RWPE2 (cell line): ENCODE measurements at places on chromosomes 2 and 18.

DNA sequence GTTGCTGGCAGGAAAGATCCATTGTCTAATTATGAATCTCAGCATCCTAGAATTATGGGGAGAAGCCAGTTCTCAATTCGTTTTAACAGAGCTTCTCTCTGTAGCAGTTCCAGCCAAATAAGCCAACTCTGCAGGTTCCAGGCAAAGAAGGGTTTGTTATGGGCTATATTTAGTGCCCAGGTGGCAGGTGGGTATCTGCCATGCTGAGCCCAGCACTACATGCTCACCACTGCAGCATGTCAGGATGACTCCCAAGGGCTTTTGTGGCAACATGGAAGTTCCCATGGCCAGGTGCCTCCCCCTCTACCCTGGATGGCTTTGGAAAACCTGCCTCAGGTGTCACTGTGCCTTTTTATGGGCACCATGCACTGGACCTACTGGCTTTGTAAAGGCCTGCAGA is 137.7 kb upstream of the MSH6 start:
- DNase-seq, result no peak

GRCh38 chr2:239459056-239459455 is 58.2 kb upstream of the HDAC4 start:
- no peak for DNase-seq

DNA sequence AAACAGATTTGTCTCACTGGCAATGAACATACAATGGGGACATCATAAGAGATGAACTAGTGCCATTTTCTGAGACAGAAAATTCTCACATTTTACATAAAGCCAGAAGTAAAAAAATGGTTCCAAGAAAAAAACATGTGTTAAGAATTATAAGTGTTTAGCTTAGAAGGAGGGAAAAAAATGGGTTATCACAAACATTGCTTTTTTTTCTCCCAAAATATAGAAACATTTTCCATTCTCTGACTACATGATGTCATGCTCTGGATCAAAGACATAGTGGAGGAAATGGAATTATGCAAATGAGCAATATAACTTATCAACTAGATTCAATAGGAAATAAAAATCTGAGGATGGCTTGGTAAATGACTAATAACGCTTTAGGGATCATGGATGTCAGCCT is 49.8 kb downstream of the SPATS2L start:
- DNase-seq, result no peak

DNA sequence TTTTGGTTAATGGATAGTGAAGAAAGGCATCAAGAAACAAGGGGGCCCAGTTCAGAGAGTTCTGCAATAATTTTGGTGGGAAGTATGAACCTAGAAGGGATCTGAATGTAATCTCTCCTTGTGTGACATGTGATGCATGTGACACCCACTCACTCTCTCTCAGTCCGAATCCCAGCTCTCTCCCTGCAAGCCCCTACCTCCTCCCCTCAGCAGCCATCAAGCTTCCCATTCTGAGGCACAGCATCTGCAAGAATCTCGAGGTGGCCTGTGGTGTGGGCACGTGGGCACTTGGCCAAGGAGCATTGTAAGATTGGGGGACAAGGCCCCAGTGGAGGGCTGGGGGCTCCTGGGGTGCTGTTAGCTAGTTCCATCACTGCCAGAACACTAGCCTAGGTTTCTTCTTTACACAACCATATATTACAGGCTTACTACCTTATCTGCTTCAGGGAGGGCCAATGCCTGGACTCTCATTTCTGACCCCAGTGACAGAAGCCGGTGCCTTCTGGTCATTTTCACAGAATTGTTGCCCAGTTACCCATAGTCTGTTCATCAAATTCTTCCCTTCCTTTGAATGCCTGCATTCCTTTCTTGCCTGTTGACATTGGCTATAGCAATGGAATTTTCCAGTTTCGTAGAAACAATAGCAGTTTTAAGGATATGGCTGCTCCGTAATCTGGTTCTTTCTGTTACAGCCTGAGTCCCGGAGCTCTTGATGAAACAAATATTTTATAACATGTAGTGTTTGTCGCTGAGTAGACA is 13.3 kb upstream of the LCLAT1 start:
- DNase-seq, result no peak

GRCh38 chr2:106113361-106113966 is 80.6 kb downstream of the UXS1 start:
- DNase-seq, result no peak

- DNase-seq, result no peak
Observed at GRCh38 chr2:23567161-23567756, 182.3 kb downstream of the KLHL29 start.

DNA sequence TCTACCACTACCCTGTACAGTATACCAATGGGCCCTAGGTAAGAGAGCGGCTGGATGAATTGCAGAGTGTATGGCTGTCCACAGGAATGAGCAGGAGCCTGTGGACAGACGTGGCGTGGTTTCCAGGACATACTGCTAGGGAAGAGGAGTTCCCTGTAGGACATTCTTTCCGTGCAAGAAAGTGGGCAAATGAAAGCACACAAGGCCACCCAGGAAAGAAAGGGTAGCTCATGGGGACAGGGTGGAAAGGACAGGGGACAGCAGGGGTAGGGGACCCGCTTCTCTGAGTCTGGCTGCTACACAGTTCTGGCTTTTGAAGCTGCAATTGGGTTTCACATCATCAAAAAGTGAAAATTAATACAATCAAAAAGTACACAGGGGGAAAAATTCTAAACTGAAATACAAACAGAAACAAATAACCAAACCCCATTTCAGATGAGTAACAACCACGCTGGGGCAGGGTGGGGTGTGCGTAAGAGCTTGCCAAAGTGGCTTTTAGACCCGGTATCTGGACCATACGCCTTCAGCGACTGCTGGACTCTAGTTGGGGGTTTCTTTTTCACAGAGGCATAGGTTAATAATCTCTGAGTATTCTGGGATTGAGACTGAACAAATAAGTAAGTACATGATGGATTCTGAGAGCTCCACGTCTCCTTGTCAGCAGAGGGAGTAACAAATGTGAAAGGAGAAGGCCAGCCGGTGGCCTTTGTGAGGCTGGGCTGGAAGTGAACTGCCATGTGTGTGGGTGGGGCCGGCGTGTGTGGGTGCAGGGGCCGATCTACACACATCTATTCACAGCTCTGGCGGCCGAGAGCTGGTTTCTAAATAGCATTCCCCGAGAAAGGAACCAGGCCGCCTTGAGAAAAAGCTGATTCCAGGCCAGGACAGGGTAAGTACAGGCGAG is 84.0 kb downstream of the HDAC4 start:
- DNase-seq, result peak; percentile 23

DNA sequence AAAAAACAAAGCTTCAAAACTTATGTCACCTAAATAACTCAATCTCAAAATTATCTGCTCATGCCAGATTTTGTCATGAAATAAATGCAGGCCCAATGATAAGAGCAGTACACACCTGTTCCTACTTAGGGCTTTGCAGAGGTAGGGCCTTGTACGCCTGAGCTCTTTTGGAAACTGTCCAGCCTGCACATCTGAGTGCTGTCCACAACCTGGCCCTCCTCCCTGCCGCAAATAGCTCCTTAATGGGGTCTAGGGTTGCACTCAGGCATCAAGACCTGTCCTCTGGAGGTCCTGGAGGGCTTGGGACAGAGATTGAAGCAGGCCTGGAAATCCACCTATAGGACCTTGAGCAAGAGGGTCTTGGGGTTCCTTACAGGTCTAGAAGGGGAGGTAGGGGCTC is 115.4 kb upstream of the CCDC195 start:
- DNase-seq, result no peak

DNA sequence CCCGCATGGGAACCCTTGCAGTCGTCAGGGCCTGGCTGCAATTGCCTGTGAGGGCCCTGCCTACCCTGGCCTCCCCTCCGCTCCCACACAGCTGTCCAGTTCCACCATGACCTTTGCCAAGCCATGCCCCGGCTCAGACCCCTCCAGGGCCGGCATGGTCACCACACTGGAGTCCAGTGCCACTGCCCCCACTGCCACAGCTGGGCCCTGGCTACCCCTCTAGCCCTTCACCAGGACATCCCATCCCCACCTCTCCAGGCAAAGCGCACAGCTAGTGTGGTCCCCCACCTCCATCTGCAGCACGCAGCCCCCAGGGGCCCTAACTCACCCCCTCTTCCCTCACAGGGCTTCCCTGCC is 70.3 kb upstream of the SMAD7 start:
- no peak for DNase-seq

- no peak for DNase-seq
Observed at GRCh38 chr2:236910781-236911495, 174.8 kb upstream of the COPS8 start.

DNA sequence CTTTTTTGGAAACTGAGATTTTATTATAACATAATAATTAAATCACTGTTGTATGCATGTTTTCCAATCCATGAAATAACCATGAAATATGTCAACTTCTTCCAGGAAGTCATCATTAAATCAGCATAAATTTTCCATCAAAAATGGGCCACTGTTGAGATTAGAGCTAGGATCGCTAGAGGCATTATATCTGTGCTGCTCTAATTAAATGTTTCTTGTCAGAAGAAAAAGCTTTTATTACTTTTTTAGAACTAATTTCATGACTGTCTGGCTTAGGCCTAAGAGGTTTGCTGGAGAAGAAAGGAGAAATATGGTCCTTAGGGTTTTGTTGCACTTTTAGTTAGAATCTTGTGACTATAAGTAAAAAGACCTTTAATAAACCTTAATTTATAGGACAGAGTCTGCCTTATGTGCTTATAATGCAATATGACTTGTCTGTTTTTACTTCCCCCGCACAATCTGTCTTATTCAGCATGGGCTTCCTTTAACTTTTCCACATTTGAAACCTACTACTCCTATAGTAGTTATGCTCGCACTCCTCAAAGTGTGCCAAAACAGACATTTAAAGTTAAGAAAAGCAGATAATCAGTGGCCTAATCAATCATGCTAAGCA is 363.4 kb upstream of the GCFC2 start:
- DNase-seq, result no peak

- DNase-seq, result no peak
Observed at GRCh38 chr2:160469164-160469563, 24.4 kb downstream of the RBMS1 start.

DNA sequence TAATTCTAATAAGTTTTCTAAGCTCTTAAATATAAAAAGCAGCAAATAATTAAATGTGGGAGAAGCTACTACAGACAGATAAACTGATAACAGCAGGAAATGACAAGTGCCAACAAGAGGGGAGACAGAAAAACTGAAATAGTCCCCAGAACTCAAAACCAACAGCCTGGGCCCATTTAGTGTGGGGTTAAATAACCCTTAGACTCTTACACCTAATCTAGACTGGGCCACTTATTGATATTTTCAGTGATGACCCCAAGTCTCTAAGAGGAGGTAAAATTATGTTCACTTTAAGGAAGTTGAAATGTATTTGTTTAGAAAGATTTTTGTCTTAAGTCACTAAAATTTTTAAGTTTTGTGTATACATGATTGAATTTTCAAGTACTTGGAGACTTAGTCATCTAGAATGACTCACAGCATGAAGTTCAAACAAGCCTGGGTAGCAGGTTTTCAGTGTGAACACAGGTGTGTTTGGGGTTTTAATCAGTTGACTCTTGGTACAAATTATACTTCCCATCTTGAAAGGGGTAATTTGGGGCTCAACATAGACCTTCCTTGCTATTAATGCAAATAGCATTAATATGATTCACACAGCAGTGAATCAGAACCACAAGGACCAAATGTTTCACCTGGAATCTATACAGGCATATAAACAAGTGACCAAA is 54.9 kb upstream of the MYO3B start:
- DNase-seq, result no peak

DNA sequence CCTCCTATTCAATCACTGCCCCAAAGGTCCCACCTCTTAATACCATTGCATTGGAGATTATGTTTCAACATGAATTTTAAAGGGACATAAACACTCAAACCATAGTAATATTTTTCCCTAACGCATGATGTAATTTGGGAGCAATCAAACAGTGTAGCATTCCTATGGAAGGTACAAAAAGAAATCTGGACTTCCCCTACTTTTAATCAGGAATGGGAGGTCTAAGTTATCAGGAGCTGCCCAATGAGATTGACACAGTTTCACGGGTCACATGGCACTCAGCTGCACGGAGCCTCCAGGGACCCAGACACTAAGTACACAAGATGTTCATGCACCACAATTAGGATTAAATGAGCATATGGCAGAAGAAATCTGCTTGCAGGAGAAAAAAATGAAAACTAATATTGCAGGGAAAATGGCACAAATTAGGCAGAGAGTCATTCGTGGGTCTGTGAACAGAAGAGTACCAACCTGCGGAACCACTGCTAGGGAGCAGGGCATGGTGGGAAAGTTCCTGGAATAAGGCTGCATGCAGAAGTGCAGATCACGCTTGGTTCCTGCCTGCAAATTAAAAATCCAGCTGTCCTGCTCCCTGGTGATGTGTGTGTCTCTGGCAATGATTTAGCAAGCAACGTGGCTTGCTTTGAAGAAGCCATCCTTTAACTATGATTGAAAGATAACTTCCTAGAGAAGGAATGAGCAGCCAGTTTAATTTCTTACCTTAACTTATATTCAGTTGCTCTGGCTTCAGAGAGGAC is 326.6 kb upstream of the ID2 start:
- no peak for DNase-seq

- no peak for DNase-seq
Observed at GRCh38 chr18:10798727-10799550, 273.1 kb downstream of the NAPG start.

- DNase-seq, result no peak
Observed at GRCh38 chr2:159561786-159562185, 54.6 kb downstream of the BAZ2B start.

DNA sequence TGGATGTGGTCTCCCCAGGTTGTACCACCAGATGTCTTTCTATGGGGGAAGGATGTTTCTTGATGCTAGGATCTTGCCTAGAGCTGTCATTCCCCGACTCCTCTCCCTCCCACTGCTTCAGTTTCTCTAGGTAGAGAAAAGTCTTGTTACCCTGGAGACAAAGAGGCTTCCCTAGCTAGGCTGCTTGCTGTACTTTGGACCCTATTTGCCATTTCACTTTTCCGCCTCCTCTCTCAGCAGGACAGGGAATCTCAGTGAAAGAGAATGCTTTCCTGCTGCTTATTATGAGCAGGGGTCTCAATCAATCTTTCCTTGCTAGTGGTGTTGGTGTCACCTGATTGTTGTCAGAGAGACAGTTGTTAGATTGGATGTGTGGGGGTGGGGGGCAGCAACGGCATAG is 818.8 kb upstream of the GYPC start:
- DNase-seq, result no peak

DNA sequence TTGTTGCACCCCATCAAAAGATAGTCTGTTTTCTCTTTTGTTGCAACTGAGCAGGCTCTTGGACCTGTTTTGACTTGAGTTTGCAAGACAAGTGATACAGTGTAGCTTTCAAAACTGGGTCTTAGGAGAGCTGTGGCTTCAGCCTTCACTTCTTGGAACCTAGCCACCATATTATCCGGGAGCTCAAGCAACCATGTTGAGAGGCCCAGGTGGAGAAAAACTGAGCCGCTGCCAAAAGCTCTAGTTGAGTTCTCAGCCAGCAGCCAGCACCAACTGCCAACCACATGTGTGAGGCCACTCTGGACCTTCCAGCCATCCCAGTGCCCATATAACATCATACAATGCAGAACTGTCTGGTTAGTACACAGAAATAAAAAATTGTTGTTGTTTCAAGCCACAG is 5.4 kb downstream of the CACNB4 start:
- no peak for DNase-seq

DNA sequence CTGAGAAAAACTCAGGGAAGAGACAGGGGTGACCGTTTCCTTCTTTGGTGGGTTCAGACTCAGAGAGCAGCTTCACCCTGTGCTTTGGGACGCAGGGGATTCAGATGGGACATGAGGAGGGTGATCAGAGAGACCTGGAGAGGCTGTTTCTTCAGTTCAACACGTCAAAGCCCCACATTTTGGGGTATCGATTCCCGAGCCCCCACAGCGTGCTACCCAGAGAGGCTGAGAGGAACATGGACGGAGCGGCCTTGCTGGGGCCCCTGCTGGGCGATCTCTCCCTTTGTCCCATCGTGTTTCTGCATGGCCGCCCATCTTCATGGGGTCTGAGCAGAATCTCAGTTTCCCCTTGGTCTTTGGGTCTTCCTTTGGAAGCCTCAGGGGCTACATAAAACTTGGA is 38.2 kb upstream of the PXDN start:
- no peak for DNase-seq
